AG20443 (cell line): ENCODE measurements at places on chromosomes 13 and 19.
A peak's percentile ranks its signal among the peaks of the same experiment; 100 is the strongest.

- DNase-seq, result no peak
These were observed 14.0 kb upstream of the ZNF347 start for GRCh38 chr19:53172889-53173288.

DNA sequence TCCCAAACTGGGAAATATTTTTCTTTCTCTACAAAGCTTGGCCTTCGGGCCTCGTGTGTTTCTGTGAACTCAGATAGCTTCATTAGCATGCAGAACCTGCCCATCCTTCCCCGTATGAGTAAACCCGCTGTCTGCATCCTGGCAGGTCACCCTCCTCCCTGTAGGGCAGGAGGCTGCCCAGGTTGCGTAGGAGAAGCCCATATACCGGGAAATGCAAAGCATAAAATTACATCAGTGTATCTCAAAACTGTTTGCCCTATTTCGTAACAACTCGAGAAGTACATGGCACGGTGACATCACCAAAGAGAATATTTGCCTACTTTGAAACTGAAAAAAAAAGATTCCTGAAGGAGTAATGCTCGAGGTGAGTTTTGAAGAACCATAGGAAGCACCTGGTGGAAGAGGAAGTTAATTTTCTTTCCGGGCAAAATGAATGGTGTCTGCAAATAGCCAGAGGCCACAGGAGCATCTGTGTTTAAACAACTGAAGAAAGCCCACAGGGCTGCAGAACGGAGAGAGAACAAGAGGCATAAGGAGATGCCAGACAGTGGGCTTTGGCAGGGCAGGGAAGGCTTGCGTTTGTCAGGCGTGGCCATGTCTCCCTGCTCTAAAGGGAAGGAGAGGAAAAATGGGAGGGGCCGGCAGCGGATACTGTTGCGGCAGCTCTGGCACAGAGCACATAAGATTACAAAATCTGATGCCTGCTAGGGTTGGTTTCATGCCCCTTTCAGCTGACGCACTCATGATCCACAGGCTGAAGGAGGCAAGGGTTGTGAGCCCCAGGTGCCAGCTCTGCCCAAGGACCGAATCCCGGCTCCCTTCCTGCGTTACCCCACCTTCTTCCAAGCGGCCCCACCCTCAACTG, 81.4 kb downstream of the IRS2 start:
- no peak for DNase-seq

- no peak for DNase-seq
These were observed 176.5 kb downstream of the SPRY2 start for GRCh38 chr13:80164462-80164861.

GRCh38 chr19:12092956-12093355, 28.4 kb downstream of the ZNF844 start:
- no peak for DNase-seq

DNA sequence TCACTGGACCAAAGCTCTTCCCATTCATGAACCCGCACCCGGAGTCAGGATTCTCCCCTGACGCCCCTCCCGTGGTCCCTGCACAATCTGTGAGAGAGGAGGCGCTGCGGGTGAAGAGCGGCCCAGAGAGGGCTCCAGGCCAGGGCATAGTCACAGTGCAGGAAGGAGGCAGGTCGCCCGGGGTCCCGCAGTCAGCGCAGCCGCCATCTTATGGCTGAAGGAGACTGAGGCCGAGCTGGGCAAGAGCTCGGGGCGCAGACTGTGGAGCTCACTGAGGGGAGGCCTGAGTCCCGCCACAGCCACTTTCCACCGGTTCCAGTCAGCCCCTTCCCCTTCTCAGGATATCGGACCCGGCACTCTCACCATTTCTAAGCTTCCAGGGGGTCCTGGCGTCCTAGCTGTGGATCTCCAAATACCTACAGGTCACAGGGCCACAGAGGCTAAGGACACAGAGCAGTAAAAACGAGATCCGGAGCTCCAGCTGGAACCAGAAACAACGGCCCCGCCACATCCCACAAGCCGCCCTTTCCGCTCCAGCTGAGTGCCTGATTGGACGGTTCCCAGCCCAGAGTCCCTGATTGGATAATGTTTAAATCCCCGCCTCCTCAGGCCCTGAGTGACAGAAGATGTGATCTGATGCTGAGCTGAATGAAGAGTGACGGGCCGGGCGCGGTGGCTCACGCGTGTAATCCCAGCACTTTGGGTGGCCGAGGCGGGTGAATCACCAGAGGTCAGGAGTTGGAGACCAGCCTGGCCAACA, at the start of gene ZNF99:
Gene ZNF99 (minus strand): TSS at position 501 of the 760 bp plus-strand sequence. CDS start 135 bp downstream, at position 366.
- DNase-seq, result no peak

DNA sequence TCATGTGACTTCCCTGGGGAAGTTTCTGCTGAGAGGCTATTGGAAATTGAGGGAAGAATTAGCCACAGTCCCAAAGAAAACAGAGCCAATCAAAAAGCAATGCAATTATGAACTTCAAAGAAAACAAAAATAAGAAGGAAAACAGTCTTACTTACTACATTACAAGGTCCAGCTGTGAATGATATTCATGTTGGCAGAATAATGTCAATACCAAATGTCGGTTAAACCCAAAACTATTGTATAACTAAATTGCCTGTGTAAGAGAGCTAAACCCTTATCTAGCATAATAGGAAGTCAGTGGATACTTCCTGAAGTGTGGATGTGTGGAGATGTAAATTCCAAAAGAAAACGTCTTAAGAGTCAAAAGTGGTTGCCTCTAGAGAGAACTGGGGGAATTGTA, 12.4 kb downstream of the KL start:
- no peak for DNase-seq

DNA sequence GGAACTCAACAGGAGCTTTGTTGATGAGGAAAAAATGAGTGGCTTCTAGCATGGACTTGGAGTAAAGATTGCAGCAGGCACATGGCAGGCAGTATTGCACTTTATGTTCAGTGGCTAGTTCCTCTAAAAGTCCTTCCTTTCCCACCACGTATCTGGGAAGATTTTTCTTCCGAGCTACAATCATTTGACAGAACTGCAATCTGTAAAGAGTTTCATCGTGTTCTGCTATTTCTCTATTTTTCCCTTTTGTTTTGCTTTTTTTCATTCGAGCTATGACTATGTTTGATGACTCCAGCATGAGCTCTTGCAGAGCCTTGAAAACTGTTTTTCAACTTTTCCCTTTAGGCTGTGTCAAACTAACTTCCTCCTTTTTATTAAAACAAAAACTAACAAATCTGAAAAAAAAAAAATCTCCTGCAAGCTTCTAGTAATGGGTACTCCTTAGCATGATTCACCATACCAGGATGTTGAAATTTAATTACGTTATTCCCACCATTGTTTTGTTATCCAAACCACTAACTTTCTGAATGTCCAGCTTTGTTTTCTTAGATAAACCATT, 12.3 kb downstream of the CLDN10 start:
- DNase-seq, result peak; percentile 37

GRCh38 chr13:38382946-38383345, 33.3 kb downstream of the UFM1 start:
- DNase-seq, result no peak

DNA sequence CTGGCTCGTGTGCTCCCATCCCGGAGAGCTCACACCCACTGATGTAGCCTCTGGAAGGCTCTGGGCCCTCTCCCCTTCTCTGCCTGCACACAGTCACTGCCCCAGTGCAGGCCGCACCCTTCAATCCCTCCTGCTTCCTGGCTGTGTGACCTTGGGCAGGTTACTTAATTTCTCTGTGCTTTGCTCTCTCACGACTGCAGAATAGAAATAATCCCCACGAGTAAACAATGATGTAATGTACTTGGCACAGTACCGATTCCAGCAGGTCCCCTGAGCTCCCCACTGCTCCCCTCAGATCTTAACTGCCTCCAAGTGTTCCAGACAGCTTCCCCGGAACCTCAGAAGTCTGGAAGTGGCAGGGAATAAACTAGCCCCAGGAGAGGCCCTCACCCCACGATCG, 16.1 kb downstream of the LIG1 start:
- no peak for DNase-seq

GRCh38 chr19:10228920-10229319, 2.2 kb downstream of the S1PR2 start:
- peak; percentile 52 for DNase-seq

GRCh38 chr13:42656161-42656560, 82.2 kb downstream of the TNFSF11 start:
- DNase-seq, result no peak

DNA sequence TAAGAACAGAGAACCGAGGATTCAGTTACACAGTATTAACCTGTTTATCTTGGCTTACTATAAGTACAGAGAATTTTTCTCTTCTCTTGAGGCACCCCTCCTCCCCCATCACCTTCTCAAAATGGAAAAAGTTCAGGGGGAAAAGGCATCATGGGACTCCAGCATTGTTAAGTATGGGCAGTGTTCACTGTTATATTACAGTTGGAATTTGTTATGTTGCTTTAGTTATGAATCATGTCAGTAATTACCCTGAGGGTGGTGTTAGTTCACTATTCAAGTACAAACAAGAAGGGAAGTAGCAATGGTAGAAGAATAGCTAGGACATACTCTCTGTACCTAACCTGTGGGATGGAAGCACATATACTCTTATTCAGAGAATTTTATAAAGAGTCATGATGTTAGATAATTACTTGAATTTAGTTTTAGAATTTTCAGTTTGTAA, 12.0 kb downstream of the LPAR6 start:
- DNase-seq, result peak; percentile 34
